ENCODE measurements at places on chromosomes 4 and X.
A peak's percentile ranks its signal among the peaks of the same experiment; 100 is the strongest.

- peak; percentile 66 for DNase-seq
These were observed 49.7 kb downstream of the RASL11B start for GRCh38 chr4:52911684-52912294.

DNA sequence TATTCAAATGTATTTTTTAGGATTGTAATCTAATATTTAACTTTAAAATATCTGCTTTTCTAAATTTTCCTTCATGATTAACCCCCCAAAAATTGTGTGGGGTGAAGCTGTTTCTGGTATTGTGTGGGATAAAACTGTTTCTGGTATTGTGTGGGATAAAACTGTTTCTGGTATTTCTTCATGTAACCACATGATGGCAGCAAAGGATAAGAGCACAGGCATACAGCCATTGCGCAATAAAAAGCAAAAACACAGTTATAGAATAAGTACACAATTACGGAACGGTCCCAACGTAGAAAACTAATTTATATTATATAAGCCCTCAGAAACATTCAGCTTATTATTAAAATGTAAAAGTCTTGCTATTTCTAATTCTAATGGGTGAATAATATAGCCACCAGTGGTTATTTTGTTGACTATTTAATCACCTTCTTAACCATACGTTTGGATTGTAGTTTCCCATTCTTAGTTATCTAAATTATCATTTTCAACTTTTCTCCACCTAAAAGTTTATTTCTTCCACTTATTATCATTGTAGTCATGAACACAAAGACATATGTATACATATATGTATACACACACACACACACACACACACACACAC is 333.9 kb upstream of the FSTL5 start:
- DNase-seq: no peak

- DNase-seq: no peak
These were observed 1304.0 kb downstream of the FAM133A start for GRCh38 chrX:94977986-94978385.

DNA sequence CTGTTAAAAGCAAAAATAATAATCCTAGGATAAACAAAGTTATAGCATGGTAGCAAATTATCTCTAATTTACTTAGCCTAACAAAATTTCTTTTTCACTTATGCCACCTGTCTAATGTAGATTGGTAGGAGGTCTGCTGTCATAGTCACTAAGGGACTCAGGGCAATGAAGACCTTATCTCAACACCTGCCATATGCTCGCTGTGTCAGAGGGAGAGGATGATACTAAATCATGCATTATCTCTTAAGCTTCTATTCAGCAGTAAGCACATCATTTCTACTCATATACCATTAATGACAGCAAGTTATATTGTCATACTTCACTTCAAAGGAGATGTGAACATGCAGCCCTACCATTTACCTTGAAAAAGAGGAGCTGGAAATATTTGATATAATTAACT is 44.1 kb downstream of the AFM start:
- DNase-seq: no peak

- DNase-seq: no peak
These were observed 1.4 kb downstream of the UBA6 start for GRCh38 chr4:67699603-67700002.

GRCh38 chr4:184348311-184349233 is 125.8 kb downstream of the IRF2 start:
- DNase-seq: no peak

GRCh38 chrX:114591121-114591520 is 7.2 kb downstream of the HTR2C start:
- no peak for DNase-seq

GRCh38 chr4:187158003-187158402 is 434.3 kb upstream of the FAT1 start:
- DNase-seq: no peak

DNA sequence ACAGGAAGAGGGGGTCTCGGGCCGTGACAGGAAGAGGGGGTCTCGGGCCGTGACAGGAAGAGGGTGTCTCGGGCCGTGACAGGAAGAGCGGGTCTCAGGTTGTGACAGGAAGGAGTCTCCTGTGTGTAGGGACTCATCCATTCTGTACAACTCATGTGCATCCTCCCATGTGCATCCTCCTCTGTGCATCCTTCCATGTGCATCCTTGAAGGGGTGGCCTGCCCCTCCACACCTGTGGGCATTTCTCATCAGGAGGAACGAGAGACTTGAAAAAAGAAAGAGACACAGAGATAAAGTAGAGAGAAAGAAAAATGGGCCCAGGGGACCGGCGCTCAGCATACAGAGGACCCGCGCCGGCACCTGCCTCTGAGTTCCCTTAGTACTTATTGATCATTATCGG is 30.2 kb upstream of the PLCXD1 start:
- no peak for DNase-seq
